ENCODE measurements at places on chromosomes 6 and 20.

- peak; percentile 48 for DNase-seq
Observed at GRCh38 chr6:112234601-112235000, 19.8 kb downstream of the LAMA4 start.

DNA sequence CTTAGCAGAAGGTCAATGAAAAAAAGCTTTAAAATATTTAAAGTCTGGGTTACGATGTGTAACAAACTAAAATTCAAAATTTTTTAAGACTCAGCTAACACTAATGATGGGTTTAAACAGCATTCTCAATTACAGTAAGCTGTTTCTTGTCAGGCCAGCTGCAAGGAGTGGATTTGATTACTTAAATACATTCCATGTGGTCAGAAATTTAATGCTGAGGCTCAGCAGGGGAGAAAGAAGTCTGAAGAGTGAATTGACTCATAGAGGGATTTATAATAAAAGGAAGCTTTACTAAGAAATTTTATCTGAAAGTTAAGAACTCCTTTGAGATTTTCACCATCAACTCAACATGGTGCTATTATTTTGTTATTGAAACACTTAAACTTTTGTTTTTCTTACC lies 398.6 kb downstream of the KHDRBS2 start:
- no peak for DNase-seq

DNA sequence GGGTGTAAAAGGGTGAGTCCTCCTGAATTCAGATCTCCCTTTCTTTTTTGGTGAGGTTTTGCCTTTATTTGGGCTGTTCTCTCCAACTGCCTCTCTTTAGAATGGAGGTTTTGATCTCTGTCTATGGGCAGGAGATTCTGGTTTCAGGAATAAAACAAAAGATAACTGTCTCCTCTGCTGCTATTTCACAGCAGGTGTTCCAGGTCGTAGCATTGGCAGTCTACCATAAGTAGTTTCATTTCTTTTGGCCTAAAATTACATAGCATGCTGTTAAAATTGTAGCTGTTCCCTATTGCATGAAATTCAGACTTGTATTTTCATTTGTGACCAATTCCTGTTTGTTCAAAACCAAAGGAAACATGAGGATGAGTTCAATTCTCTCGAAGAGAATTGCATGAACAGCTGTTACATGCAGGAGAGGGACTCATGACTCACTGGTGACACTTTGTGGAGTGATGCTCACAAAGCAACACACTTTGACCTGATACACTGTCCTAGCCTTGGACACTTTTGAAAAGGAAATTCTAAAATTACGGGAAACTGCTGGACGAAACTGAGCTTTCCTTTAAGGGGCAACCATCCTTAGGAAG lies 76.8 kb upstream of the SIRPG start:
- DNase-seq, result no peak

GRCh38 chr6:8335381-8335780 lies 100.0 kb downstream of the SLC35B3 start:
- no peak for DNase-seq

- DNase-seq, result no peak
Observed at GRCh38 chr6:144845186-144845585, 560.1 kb downstream of the UTRN start.
